ENCODE measurements at places on chromosomes 13 and 19. TPM values are rescaled to one million over a fixed set of nuclear protein-coding genes. Genes with fewer than 3 reads are reported as not detected.

DNA sequence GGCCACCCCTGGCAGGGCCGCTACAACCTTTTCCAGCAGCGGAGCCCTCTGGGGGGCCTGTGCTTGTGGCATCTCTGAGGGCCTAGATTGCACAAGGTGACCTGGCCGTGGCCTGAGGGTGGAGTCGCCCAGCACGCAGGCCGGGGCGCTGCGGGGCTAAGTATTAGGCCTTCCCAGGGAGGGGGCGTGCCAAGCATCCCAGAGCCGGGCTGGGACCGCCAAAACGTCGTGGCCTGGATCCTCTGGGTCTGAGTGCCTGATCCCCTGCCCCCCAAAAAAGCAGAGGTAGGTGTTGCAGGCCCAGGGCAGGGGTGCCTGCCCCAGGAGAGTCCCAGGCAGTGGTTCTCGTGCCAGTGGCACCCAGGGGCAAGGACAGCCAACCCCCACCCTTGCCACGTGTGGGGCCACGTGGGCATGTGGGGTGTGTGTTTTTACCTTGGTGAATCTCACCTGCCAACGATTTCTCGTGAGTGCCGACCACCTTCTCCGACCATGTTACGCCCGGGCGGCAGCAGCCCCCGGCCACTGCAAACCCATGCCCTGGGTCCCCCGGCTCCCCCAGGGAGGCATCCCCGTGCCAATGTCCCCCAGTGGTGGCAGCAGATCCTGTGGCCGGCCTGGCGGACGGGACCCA lies 12.6 kb upstream of the GNA15 start:
- DNase-seq = no peak

GRCh38 chr19:11611730-11612129 lies 14.4 kb downstream of the ZNF627 start:
- DNase-seq = no peak

DNA sequence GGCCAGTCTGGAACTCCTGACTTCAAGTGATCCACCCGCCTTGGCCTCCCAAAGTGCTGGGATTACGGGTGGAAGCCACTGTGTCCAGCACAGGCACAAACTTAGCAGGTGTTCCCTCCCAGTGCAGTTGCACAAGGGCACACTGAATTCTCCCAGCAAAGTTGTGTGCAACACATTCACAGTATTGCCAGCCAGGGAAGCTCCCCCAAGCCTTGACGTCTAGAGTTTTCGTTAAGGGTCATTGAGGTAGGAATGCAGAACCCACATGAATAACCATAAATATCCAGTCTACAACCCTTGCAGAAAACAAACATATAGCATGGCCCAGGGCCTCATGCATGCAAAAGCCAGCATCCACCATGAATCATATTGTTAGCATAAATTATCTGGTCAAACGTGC lies 3.3 kb upstream of the AURKC start:
- DNase-seq = no peak

DNA sequence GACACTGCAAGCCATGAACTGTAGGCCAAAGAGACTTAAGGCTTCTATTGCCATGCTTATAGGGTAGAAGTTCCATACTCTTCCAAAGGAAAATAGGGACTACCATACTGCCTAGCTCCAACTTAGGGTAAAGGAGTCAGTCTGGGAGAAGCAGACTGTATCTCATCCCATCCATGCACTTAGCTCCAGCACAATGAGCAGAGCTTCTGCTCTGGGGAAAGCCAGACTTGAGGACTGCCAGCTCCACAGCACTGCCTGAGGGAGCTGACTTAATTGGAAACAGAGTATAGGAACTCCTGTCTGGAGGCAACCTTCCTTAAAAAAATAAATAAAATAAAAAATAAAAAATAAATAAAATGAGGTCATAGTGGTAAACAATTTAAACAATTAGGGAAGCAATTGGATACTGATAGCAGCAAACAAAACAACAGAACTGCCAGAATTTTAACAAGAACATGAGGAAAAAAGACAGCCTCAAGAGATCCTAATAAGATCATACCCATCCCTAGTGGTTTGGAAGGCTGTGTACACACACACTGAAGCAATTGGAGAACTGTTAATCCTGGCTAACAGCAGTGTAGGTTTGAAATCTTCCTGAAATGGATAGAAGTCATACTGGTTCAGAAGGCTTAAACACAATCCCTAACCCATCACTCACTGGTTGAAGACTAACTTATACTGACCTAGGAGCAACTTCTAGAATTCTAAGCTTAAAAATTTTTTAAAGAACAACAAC lies 550.1 kb downstream of the TBC1D4 start:
- no peak for DNase-seq

- DNase-seq = no peak
These were observed 188.2 kb upstream of the RFC3 start for GRCh38 chr13:33629605-33630360.

DNA sequence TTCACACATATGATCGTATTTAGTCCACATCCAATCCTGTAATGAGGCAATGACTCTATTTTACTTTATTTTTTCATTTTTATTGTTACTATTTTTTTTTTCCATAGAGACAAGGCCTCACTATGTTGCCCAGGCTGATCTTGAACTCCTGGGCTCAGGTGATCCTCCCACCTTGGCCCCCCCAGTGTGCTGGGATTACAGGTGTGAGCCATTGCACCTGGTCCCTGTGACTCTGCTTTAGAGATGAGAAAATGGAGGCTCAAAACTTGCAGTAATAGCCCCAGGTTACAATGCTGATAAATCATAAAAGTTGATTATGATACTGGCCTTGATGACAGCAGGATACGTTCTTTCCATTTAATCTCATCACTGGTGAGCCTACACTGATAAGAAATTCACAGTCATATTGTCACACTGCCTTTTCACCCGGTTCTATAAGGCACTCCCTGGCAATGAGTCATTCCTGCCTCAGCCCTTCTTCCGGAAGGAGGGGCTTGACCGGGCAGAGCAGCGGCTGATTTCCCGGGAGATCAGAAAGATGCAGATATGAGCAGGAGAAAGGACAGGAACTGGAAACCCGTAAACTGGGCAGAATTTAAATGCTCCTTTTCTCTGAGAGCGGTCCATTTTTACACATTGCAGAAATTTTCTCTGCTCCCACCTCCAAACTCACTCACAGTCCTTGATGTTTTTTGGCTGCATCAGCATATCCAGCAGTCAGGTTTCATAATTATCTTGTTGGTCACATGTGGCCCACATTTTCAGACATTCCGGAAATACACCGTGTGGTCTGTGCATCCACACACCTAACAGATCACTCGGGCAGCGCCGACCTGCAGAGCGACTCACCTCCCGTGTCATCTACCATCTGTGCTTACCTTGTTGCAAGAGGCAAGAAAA lies 616.4 kb downstream of the EFNB2 start:
- DNase-seq = no peak

DNA sequence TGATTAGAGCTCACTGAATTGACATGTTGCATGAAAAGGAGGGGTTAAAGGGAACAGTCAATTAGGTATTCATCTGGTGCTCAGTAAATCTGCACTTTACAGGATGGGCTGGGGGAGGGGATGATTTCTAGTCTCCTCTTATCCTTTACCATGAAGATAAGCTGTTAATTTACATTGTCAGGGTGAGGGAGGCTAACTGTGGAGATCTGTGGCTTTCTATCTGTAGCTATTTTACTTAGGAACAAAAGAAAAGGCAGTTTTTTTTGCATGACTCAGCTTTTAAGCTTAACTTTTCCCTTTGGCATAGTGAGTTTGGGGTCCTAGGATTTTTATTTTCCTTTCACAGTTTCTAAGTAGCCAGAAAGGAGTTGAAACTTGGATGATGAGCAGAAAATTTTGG lies 253.3 kb downstream of the LMO7 start:
- no peak for DNase-seq

GRCh38 chr13:106887686-106888085 lies 319.7 kb upstream of the ARGLU1 start:
- no peak for DNase-seq

DNA sequence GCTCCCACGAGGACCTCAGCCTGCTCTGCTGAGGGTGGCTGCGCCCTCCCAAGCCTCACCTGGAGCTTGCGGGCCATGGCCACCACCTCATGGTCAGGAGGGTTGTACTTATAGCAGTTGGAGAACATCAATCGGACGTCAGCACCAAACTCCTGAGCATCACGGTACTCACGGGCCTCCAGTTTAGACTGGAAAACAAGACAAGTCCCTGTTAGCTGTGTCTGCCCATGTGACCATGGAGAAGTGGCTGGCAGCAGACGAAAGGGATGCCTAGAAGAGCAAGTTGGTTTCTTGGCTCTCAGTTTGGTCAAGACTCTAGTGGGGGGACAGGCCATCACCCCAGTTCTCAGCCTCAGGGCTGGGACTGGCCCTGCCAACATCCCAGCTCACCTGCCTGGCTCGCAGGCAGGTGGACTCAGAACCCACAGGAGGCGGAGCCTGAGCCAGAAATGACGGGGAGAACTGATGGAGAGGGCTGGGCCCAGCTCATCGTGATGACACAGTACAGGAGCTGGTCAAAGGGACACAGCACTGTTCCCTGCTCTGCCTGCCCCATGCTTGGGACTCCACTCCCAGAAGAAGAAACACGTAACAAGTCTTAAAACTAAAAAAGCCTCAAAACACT lies 31.2 kb upstream of the EPHX3 start:
- no peak for DNase-seq

- DNase-seq = no peak
These were observed 178.3 kb downstream of the STK24 start for GRCh38 chr13:98398581-98398980.

DNA sequence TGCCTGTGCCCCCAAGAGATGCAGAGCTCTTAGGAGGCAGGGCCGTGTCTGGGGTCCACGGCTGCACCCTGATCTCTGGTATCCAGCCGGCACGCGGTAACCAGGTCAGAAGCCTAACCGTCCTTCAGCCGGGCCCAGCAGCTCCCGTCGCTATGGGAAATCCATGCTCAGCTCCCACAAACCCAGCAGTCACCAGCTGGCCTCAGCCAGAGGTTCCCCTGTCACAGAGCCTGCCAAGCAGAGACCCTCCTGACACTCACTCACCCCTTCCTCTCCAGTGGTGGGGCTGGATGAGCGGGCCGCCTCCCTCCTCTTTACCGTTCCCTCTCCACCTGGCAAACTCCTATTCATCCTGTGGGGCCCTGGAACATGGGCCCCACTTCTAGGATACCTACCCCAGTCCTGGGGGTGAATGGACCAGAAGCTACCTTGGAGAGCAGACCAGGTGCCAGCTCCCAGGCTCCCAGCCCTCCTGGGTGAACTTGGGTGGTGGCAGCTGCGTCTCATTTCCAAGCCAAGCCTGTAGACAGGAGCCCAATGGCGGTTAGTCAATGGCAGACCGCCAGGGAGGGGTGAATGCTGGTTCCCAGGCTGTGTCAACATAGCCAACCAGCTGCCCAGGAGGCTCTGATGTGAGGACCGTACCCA lies 21.4 kb upstream of the TCF3 start:
- DNase-seq = no peak

GRCh38 chr13:83546476-83546875 lies 335.8 kb downstream of the SLITRK1 start:
- DNase-seq = no peak

GRCh38 chr13:73781384-73781783 lies 352.8 kb downstream of the KLF12 start:
- DNase-seq = no peak

DNA sequence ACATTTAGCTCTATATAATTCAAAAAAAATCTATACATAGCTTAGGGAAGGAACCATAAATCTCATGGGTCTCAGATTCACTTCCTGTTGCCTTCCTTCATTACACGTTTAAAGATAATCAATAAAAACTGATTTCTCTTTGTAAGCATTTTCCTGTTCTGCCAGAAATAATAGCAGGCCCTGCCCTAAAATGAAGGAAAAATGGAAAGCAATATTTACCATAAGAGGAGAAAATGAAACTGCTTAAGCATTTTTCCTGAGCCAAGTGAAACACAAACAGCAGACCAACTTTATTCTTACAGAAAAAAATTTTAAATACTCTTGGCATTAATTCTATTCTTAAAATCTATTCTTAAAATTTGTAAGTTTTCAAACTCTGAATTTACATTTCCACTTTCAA lies 4.0 kb downstream of the LHFPL6 start:
- no peak for DNase-seq

The PRR22 gene
- not detected for total RNA-seq

The ETV2 gene
- 0.55 TPM for total RNA-seq

The PTPRS gene
- total RNA-seq = 128 TPM

The A1BG gene
- total RNA-seq = 17.4 TPM

All from sigmoid colon (tissue), 7 donors.